ENCODE measurements at places on chromosomes 1 and 21. TPM values are rescaled to one million over a fixed set of nuclear protein-coding genes. Genes with fewer than 3 reads are reported as not detected.

Gene COL11A1
- polyA plus RNA-seq = 6.5 TPM

Gene HPCA
- polyA plus RNA-seq = 0.15 TPM

Gene CFHR1
- polyA plus RNA-seq = 0.13 TPM

Gene ESRRG
- 33.7 TPM for polyA plus RNA-seq

Gene LCE3D
- polyA plus RNA-seq = not detected

Gene CCNL2
- 330 TPM for polyA plus RNA-seq

Gene NDUFS5
- 297 TPM for polyA plus RNA-seq

Gene FCMR
- 1.6 TPM for polyA plus RNA-seq

Gene SPATA1
- polyA plus RNA-seq = 4.0 TPM

Gene ANGPTL7
- polyA plus RNA-seq = 0.12 TPM

Gene DMRTA2
- not detected for polyA plus RNA-seq

Gene RNF186
- 0.51 TPM for polyA plus RNA-seq

Gene TNFSF4
- 1.6 TPM for polyA plus RNA-seq

Gene KRTAP11-1
- polyA plus RNA-seq = not detected

Gene PTPN7
- polyA plus RNA-seq = 2.0 TPM

Gene MEX3A
- polyA plus RNA-seq = 50.1 TPM

Gene UAP1
- polyA plus RNA-seq = 30.4 TPM

Gene OR2T29
- polyA plus RNA-seq = not detected

Gene IRF6
- polyA plus RNA-seq = 20.6 TPM

Gene SAMD13
- polyA plus RNA-seq = 5.3 TPM

Gene PKP1
- polyA plus RNA-seq = 0.13 TPM

Gene OR10J1
- polyA plus RNA-seq = 0.05 TPM

Gene TMEM61
- 1.6 TPM for polyA plus RNA-seq

Gene TEKT2
- polyA plus RNA-seq = 11.1 TPM

Gene RHD
- polyA plus RNA-seq = 2.1 TPM

Gene ZNF648
- polyA plus RNA-seq = 0.44 TPM

Gene MYOG
- 0.34 TPM for polyA plus RNA-seq

Gene PADI2
- polyA plus RNA-seq = 2.3 TPM

Gene MYBPH
- 0.50 TPM for polyA plus RNA-seq

Gene BGLAP
- 8.0 TPM for polyA plus RNA-seq

Gene ZNF683
- not detected for polyA plus RNA-seq

Gene OLIG2
- polyA plus RNA-seq = not detected

Gene GNG12
- 88.1 TPM for polyA plus RNA-seq

Gene GDAP2
- 13.7 TPM for polyA plus RNA-seq

Gene NEK7
- polyA plus RNA-seq = 37.0 TPM

Gene CNR2
- polyA plus RNA-seq = 0.12 TPM

Gene OR2L3
- polyA plus RNA-seq = not detected

Gene CASQ2
- 1.0 TPM for polyA plus RNA-seq

Gene UTS2
- not detected for polyA plus RNA-seq

Gene CFAP74
- 1.3 TPM for polyA plus RNA-seq

Gene MAGI3
- polyA plus RNA-seq = 23.6 TPM

Gene SYNC
- 1.9 TPM for polyA plus RNA-seq

Gene CFHR3
- polyA plus RNA-seq = 0.31 TPM

Gene ST6GALNAC3
- polyA plus RNA-seq = 81.9 TPM

Gene SPATA21
- polyA plus RNA-seq = 0.30 TPM

Gene LORICRIN
- polyA plus RNA-seq = not detected

Gene CYP4A11
- polyA plus RNA-seq = 74.9 TPM

Gene HORMAD1
- not detected for polyA plus RNA-seq

Gene HSF2BP
- 2.2 TPM for polyA plus RNA-seq

Gene GBP7
- polyA plus RNA-seq = 0.25 TPM

Gene NUP210L
- 0.06 TPM for polyA plus RNA-seq

Gene FCRL6
- polyA plus RNA-seq = 0.33 TPM

Gene CSF3R
- polyA plus RNA-seq = 5.4 TPM

Gene PTPRU
- 15.7 TPM for polyA plus RNA-seq

Gene HP1BP3
- 390 TPM for polyA plus RNA-seq

Gene SPRR4
- not detected for polyA plus RNA-seq

Gene PCAT6
- polyA plus RNA-seq = 4.2 TPM

Data from renal pelvis (tissue), 12 donors.